ENCODE measurements at places on chromosomes 1 and 21. TPM values are rescaled to one million over a fixed set of nuclear protein-coding genes. Genes with fewer than 3 reads are reported as not detected.
A peak's percentile ranks its signal among the peaks of the same experiment; 100 is the strongest.

Gene S100A8
- total RNA-seq = not detected

Gene GRHL3
- not detected for total RNA-seq

Gene NPHS2
- total RNA-seq = not detected

Gene ERO1B
- total RNA-seq = 2.7 TPM

Gene PPIAL4G
- 0.14 TPM for total RNA-seq

- no peak overlapping the region for H3K4me3 ChIP-seq
- peaks cover 24% of the 10 kb centered on the region for H3K4me1 ChIP-seq
- H3K36me3 ChIP-seq = peaks cover 31% of the 10 kb centered on the region
- H3K27me3 ChIP-seq = no peaks in the 10 kb centered on the region
- peak; percentile 69 for DNase-seq
- no peak overlapping the region for H3K27ac ChIP-seq
Observed at GRCh38 chr1:27332536-27333281, 9.1 kb upstream of the SYTL1 start.

DNA sequence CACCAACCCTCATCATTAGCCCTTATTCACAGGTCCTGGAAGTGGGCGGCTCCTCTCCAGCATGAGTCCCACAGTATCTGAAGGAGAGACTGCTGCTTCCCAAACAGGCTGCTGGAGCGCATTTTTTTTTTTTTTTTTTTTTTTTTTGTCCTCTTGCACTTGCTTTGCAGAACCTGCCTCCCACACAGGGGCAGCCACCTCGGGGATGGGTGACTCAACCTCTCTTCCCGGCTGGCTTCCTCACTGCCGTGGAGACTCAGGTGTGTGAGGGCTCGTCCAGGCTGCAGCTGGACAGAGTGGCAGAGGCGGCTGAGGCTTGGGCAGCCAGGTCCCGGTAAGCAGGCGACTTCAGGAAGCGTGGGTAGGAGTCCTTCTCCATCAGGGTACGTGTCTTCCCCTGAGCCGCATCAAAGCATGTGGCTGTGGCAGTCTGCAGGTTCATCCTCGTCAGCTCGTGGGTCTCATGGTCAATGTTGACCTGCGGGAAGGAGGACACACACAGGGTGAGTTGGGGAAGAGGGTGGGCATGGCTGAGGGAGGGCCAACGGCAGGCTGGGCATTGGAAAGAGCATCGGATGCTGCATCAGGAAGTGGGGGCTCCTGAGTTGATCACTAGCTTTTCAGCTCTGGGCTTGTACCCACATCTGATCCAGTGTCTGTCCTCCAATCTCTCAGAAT lies 4.0 kb downstream of the RGS16 start:
- peaks cover 17% of the 10 kb centered on the region for H3K4me1 ChIP-seq
- no peak for DNase-seq
- H3K27me3 ChIP-seq = no peaks in the 10 kb centered on the region
- H3K4me3 ChIP-seq = peak overlapping the region; percentile 39
- H3K36me3 ChIP-seq = peaks cover 6% of the 10 kb centered on the region

- DNase-seq = peak; percentile 67
- peaks cover 2% of the 10 kb centered on the region for H3K36me3 ChIP-seq
- peak within 1 kb of the TSS; percentile 70 for H3K4me3 ChIP-seq
- peaks cover 24% of the 10 kb centered on the region for H3K4me1 ChIP-seq
- H3K27ac ChIP-seq = no peak within 1 kb of the TSS
Observed at GRCh38 chr1:11654137-11654938, at the start of the genes FBXO2 and FBXO44. TSS of gene FBXO2 (minus strand) at chr1:11654429. CDS start at chr1:11654340, 89 bp downstream. TSS of gene FBXO44 (plus strand) at chr1:11654877. CDS start at chr1:11655836, 959 bp downstream.

GRCh38 chr1:222126052-222126451 lies 384.2 kb upstream of the DUSP10 start:
- no peaks in the 10 kb centered on the region for H3K4me1 ChIP-seq
- DNase-seq = no peak
- H3K36me3 ChIP-seq = no peaks in the 10 kb centered on the region
- H3K27ac ChIP-seq = no peak overlapping the region

- peaks cover 26% of the 10 kb centered on the region for H3K4me1 ChIP-seq
- no peaks in the 10 kb centered on the region for H3K36me3 ChIP-seq
- H3K27ac ChIP-seq = peak overlapping the region; percentile 74
- H3K4me3 ChIP-seq = peak overlapping the region; percentile 74
- peak; percentile 78 for DNase-seq
Observed at GRCh38 chr1:226121587-226122400, 59.3 kb downstream of the H3-3A start.

DNA sequence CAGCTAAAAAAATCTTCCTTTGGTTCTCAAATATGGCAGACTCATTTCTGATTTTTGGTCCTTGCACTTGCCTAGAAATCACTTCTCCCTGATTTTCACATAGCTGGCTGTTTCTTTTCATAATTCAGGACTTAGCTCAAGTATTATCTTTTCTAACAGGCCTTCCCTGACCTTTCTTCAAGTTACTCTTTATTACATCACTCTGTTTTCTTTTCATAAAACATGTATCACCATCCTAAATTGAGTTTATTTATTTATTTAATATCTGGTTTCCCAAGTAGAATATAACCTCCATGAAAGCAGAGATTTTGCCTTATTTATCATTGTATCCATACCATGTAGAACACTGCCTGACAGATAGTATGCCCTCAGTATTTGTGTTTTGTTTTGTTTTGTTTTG lies 18.2 kb upstream of the GNG5 start:
- DNase-seq = no peak
- no peaks in the 10 kb centered on the region for H3K27me3 ChIP-seq
- no peaks in the 10 kb centered on the region for H3K4me1 ChIP-seq
- no peak overlapping the region for H3K4me3 ChIP-seq
- no peaks in the 10 kb centered on the region for H3K36me3 ChIP-seq

DNA sequence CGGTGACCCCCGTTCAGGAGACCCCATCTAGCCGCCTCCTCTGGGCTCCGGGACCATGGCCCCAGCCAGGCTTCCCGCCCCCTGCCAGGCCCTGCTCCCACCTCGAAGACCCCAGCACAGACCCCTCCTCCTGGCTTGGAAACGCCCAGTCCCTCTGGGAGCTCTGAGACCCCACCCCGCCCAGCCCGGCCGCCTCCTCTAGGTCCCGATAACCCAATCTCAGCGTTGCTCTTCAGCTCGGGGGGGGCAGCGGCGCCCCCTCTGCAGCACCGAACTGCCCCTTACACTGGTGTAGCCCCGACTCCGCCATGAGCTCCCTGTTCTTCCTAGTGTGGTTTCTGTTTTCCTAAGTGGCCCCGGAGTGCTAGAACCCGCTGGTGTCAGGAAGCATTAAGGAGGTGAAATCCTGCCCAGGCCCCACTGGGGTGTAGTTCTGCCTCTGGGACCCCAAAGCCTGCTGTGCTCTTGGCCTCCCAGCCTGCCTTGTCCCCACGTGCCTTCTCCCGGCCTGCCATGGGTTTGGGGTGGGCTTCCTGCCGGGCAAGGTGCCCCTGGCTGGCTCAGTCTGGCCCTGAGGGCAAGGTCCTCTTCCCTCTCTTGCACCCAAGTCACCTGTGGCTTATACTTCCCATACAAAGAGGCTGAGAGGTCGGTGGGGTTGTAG lies 10.7 kb upstream of the MMEL1 start:
- peaks cover 8% of the 10 kb centered on the region for H3K36me3 ChIP-seq
- DNase-seq = peak; percentile 9
- H3K27me3 ChIP-seq = no peaks in the 10 kb centered on the region
- peak overlapping the region; percentile 42 for H3K27ac ChIP-seq
- H3K4me1 ChIP-seq = peaks cover 10% of the 10 kb centered on the region
- H3K4me3 ChIP-seq = peak overlapping the region; percentile 57

GRCh38 chr1:243440406-243440805 lies 184.6 kb downstream of the SDCCAG8 start:
- H3K4me3 ChIP-seq = no peak overlapping the region
- no peak for DNase-seq
- no peaks in the 10 kb centered on the region for H3K4me1 ChIP-seq
- no peaks in the 10 kb centered on the region for H3K27me3 ChIP-seq
- H3K27ac ChIP-seq = no peak overlapping the region

DNA sequence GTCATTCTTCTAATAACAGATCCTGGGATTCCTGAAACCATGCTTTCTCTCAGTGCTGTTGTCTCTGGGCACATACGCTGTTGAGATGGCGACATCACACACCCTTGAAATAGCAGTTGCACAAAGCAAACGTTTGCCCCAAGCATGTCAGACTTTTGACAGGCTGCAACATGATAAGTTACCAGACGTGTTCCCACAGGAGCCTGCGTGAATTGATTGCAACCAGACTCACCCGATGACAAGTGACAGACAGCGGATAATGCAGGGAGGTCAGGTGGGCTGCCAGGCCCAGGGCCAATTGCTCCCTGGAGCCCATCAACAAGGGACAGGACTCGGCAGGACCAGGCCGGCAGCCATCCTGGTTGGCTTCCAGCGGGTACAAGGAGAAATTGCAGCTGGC lies 310.9 kb downstream of the SIPA1L2 start:
- no peaks in the 10 kb centered on the region for H3K4me1 ChIP-seq
- H3K4me3 ChIP-seq = no peak overlapping the region
- H3K27me3 ChIP-seq = no peaks in the 10 kb centered on the region
- no peak overlapping the region for H3K27ac ChIP-seq

- H3K4me3 ChIP-seq = peak overlapping the region; percentile 85
- H3K27me3 ChIP-seq = no peaks in the 10 kb centered on the region
- peaks cover 6% of the 10 kb centered on the region for H3K4me1 ChIP-seq
- H3K27ac ChIP-seq = peak overlapping the region; percentile 44
Observed at GRCh38 chr1:178543290-178543607, 30.3 kb downstream of the TEX35 start.

DNA sequence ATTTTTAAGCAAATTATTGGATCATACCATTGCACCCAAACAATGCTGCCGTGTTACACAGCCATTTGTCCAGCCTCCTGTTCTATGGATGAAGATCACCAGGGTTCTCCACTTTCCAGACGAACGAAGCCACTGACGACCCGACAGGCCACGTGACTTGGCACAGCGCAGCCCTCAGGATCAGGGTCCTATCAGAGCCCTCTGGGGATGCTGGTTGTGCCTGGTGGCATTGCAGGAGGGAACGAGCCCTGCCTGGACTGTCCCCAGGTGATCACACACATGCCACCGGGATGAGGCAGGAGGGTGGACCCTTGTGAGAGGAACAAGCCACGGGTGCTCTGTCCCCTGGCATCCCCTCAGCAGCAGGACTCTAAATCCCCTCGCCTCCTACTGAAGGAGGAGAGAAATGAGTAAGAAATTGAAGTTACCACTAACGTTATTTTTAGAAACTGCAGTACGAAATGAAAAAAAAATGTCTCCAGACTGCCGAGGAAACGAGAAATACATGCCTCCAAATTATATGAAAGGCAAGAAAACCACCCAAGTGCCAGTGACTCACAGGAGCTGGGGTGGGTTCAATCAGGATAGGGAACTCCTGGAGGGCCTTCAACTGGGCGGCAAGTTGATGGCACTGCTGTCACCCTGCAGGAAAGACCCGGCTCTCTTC lies 58.7 kb upstream of the PDE9A start:
- no peaks in the 10 kb centered on the region for H3K36me3 ChIP-seq
- DNase-seq = peak; percentile 3
- H3K4me1 ChIP-seq = peaks cover 4% of the 10 kb centered on the region
- no peaks in the 10 kb centered on the region for H3K27me3 ChIP-seq
- no peak overlapping the region for H3K4me3 ChIP-seq

GRCh38 chr1:211637066-211637465 lies 38.4 kb downstream of the NEK2 start:
- no peak for DNase-seq
- H3K4me3 ChIP-seq = no peak overlapping the region
- no peaks in the 10 kb centered on the region for H3K27me3 ChIP-seq
- no peaks in the 10 kb centered on the region for H3K36me3 ChIP-seq
- no peak overlapping the region for H3K27ac ChIP-seq
- H3K4me1 ChIP-seq = no peaks in the 10 kb centered on the region

DNA sequence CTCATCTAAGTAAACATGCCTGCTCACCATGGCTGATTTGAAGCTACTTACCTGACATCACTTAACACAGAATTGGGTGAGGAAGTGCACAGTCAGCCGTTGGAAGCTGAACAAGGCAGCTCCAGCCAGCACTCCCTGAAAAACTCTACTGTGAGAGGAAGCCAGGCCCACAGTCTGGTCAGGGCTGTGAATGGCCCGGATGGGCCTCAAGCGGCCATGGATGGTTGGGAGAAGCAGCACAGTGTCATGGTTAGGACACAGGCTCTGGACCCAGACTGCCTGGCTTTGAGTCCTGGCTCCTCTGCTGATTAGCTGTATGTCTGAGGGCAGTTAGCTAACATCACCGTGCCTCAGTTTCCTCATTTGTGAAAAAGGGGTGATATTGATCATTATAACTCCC lies 267.8 kb downstream of the GRIK3 start:
- no peak for DNase-seq
- H3K27ac ChIP-seq = no peak overlapping the region
- peaks cover 18% of the 10 kb centered on the region for H3K27me3 ChIP-seq
- H3K4me1 ChIP-seq = no peaks in the 10 kb centered on the region
- H3K36me3 ChIP-seq = no peaks in the 10 kb centered on the region
- H3K4me3 ChIP-seq = no peak overlapping the region

DNA sequence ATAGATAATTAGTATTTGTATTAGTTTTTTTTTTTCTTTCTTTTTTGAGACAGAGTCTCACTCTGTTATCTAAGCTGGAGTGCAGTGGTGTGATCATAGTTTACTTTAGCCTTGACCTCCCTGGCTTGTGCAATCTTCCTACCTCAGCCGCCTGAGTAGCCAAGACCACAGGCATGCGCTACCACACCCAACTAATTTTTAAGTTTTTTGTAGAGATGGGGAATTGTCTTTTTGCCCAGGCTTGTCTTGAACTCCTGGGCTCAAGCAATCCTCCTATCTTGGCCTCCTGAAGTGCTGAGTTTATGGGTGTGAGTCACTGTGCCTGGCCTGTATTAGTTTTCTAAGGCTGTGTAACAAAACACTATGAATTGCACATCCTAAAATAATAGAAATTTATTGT lies 58.3 kb downstream of the MSH4 start:
- no peak overlapping the region for H3K4me3 ChIP-seq
- H3K4me1 ChIP-seq = no peaks in the 10 kb centered on the region

DNA sequence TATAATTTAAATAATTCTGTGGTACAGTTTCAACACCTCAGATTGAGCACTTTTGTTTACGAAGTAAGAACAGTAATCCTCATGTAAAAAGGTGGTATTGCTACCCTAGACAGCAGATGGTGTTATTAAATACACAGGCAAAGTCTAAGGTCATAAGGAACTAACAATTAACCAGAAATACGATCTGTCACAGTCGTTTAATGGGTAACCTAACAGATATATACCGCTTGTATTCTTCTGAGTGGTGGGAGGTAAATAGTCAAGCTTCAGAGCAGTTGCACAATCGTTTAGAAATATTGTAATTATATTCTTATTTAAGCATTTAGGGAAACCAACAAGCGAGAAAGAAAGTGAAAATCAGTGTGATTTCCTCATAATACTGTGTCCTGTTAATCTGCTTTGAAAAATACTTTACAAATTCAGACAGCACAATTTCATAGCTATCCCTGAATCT lies 9.8 kb upstream of the IRF2BP2 start:
- DNase-seq = no peak
- no peak overlapping the region for H3K4me3 ChIP-seq
- H3K27me3 ChIP-seq = no peaks in the 10 kb centered on the region
- peaks cover 4% of the 10 kb centered on the region for H3K4me1 ChIP-seq

DNA sequence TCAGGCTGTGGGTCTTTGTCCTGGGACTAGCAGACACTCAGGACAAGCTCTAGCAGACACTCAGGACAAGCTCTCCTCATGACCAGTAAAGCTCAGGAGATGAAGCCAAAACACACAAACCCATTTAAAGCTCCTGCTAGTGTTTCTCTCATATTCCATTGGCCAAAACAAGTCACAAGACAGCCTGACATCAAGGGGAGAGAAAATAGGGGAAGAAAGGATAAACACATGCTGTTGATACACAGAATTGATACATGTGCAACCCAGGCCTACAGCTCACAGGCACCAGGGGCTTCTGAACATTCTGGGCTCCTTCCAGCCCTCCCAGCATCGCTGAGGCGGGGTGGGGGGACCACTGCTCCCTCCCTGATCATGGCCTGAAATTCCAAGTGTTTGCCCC lies 35.3 kb downstream of the ATF3 start:
- H3K4me3 ChIP-seq = no peak overlapping the region
- no peak for DNase-seq
- no peaks in the 10 kb centered on the region for H3K36me3 ChIP-seq
- H3K27ac ChIP-seq = no peak overlapping the region
- H3K4me1 ChIP-seq = no peaks in the 10 kb centered on the region
